ENCODE measurements at places on chromosomes 13 and 19.
A peak's percentile ranks its signal among the peaks of the same experiment; 100 is the strongest.

DNA sequence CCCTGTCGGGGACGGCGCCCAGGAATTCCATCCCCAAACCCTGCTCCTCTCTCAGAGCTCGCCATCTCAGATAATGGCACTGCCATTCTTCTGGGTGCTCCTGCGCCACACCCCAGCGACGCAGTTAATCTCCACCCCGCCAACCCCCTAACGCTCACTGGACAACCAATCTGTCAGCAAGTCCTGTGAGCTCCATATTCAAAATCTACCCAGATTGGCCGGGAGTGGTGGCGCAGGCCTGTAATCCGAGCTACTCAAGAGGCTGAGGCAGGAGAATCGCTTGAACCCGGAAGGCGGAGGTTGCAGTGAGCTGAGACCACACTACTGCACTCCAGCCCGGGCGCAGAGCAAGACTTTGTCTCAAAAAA is 18.6 kb downstream of the FCGBP start:
- H3K4me1 ChIP-seq: no peaks in the 10 kb centered on the region
- no peaks in the 10 kb centered on the region for H3K27me3 ChIP-seq

GRCh38 chr19:41987141-41987860 is 6.7 kb downstream of the ATP1A3 start:
- no peaks in the 10 kb centered on the region for H3K4me1 ChIP-seq
- H3K27me3 ChIP-seq: no peaks in the 10 kb centered on the region
- no peak overlapping the region for H3K27ac ChIP-seq
- no peak overlapping the region for H3K4me3 ChIP-seq
- H3K36me3 ChIP-seq: no peaks in the 10 kb centered on the region

DNA sequence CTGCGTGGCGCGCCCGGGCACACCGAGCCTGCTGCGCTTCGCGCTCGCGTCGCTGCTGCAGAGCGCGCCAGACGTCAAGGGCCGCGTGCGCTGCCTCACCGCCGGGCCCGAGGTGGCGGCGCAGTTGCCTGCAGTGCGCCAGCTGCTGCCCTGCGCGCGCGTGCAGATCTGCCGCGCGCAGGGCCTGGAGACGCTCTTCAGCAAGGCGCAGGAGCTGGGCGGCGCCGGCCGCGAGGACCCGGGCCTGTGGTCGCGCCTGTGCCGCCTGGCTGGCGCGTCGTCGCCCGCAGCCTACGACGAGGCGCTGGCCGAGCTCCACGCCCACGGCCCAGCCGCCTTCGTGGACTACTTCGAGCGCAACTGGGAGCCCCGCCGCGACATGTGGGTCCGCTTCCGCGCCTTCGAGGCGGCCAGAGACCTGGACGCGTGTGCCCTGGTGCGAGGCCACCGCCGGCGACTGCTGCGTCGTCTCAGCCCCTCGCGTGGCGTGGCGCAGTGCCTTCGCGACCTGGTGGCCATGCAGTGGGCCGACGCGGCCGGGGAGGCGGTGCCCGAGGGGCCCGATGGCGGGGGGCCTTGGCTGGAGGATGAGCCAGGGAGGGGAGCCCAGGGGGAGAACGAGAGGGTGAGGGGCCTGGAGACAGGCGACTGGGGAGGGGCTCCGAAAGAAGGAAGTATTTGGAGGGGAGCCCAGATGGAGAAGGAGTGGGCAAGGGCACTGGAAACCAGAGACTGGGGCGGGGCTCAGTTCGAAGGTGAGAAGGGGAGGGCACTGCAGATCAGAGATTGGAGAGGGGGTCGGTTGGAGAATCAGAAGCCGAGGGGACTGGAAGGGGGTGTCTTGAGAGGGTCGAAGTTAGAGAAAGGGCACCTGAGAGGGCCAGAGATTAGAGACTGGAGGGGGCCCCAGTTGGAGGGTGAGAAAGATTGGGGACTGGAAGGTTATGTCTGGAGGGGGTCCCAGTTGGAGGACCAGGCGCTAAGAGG is 24.7 kb downstream of the ZSWIM9 start:
- H3K27ac ChIP-seq: no peak overlapping the region
- H3K27me3 ChIP-seq: no peaks in the 10 kb centered on the region
- peaks cover 12% of the 10 kb centered on the region for H3K36me3 ChIP-seq
- no peak for DNase-seq
- no peak overlapping the region for H3K4me3 ChIP-seq
- H3K4me1 ChIP-seq: peaks cover 2% of the 10 kb centered on the region

- H3K4me1 ChIP-seq: no peaks in the 10 kb centered on the region
- H3K27me3 ChIP-seq: no peaks in the 10 kb centered on the region
- peak within 1 kb of the TSS; percentile 79 for H3K4me3 ChIP-seq
- DNase-seq: peak; percentile 43
- H3K27ac ChIP-seq: no peak within 1 kb of the TSS
Measured at GRCh38 chr19:12064590-12065538, at the start of gene ZNF844. Gene ZNF844, plus strand, starts transcription at chr19:12064731. Its CDS starts 143 bp downstream, at chr19:12064874.

DNA sequence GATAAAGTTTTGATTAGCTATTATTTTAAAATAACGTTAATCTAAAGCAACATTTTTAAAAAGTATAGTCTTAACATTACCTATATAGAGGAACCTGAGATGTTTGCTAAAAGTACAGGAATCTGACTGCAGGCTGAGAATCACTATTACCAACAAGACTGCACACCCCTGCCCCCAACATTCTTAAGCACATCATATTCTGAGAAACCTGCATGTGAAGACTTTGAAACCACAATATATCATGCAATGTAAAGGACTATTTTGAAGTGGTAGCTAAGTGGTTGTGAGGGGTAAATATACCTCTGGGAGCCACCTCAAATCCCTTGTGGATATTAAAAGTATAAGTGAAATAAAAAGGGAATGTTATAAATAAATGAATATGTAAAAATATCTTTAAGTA is 119.0 kb upstream of the KLF12 start:
- peaks cover 4% of the 10 kb centered on the region for H3K36me3 ChIP-seq
- peaks cover 43% of the 10 kb centered on the region for H3K4me1 ChIP-seq
- no peak overlapping the region for H3K27ac ChIP-seq
- H3K27me3 ChIP-seq: peaks cover 22% of the 10 kb centered on the region
- no peak for DNase-seq

DNA sequence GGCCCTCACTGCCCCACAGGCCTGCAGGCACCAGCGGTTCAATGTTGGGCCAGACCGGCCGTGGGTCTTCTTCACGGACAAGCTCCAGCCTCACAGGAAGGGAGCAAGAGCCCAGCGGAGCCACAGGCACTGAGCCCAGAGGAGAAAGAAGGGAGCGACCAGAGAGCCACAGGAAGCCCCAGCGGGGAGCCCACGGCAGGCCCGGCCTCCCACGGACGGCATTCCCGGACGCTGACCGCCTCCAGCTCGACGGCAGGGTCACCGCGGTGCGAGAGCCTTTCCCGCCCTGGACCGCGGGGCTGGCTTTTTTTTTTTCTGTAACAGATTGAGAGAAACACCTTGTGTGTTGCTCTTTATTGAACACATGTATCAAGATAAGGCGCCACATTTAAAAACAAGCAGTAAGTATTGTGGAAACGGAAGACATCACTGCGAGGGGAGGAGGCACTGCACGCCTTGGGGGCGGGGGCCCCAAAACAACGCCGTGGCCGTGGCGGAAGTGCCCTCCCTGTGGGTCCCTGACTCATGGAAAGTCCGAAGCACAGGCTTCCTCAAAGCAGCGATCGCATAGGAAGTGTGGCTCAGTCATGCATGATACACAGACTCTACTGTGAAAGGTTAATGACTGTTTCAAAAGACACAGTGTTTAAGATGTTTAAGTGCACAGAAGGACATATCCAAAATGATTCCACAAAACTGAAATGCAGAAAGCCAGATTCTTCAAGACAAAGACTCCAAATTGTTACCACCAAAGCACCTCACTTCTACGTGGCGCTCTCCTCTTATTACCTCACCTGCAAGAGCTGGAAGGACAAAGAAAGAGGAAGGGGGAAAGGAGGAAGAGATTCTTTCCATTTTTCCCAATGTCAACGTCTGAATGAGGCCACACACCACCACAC is 3.5 kb downstream of the RASA3 start:
- H3K27me3 ChIP-seq: peaks cover 5% of the 10 kb centered on the region
- H3K27ac ChIP-seq: peak overlapping the region; percentile 84
- H3K4me1 ChIP-seq: peaks cover 55% of the 10 kb centered on the region
- H3K4me3 ChIP-seq: peak overlapping the region; percentile 60
- DNase-seq: peak; percentile 83

DNA sequence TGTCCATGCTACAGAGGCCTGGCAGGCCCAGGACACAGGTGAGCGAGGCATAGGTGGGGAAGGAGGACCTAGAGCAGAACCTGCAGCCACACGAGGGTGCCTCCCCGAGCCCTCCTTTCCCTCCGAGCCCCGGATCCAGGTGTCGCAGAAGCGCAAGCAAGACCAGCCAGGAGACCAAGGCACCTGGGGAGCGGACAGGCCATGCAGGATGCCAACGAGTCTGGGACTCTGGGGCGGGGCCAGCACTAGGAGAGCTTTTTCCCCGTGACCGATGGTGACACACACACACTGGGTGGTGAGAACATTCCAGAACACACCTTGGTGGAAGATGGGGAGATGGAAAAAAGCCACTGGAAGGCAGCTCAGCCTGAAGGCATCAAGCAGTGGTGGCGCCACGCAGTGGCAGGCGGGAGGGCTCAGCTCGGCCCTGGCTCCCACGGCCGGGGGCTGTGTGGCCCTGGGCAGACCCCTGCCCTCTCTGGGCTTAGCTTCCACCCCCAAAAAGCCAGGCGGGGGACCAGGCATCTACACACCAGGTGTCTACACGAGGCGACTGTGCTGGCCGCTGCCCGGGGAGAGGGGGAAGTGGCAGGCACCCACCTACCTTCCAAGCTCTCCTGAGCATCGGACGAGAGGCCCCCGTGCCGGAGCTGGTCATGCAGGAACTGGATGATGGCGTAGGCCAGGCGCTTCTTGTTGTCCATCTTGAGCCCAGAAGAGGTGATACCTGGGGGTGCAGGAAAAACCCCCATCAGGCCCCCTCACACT is 14.5 kb downstream of the SGTA start:
- no peaks in the 10 kb centered on the region for H3K27me3 ChIP-seq
- H3K4me3 ChIP-seq: no peak overlapping the region
- no peak overlapping the region for H3K27ac ChIP-seq
- H3K4me1 ChIP-seq: peaks cover 4% of the 10 kb centered on the region

Data from activated T-helper 2 cell treated with anti-CD3 and anti-CD28 coated beads, Interferon-gamma antibody, Interleukin-2, Interleukin-4, amounts not matched to agents 10 μg/mL and 5 μg/mL and 100 μg/mL, durations not matched to agents 14 hours and 24 hours and 36 hours (primary cell).